CD4-positive, alpha-beta T cell treated with Interferon gamma for 1 hour (primary cell): ENCODE measurements at places on chromosomes 2 and 18.
A peak's percentile ranks its signal among the peaks of the same experiment; 100 is the strongest.

DNA sequence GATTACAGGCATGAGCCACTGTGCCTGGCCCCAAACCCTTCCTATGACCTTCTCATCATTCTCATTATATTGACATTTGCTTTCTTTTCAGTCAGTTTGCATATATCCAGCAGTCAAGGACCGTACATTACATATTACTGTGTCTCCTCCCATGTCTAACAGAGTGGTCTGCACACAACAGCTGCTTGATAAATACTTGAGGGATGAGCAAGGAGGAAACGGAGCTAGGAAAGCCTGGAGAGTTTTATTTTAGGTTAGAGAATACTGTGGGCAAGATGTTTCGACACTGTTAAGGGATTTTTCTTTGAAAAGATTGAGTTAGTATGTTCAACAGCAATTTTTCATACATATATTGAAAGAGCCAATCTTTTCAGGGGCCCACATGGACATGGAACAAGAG is 76.2 kb upstream of the CHRNA1 start:
- DNase-seq = no peak

DNA sequence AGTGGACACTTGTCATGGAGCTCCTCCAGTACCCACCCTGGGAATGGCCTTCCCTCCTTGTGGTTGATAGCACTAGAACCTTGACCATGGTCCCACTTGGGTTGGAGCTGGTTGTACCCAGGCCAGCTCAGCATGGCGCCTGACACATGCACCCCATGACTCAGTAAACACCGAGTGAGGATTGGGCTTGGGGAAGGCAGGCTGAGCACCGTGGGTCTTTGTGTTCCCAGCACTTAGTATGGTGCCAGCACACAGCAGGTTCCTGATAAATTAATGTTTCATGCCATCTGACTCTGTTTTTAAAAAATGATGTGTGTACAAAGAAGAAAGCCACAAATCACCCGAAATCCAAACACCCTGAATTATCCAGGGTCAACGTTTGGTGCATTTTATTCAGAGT is 69.8 kb downstream of the CIB4 start:
- DNase-seq = no peak

DNA sequence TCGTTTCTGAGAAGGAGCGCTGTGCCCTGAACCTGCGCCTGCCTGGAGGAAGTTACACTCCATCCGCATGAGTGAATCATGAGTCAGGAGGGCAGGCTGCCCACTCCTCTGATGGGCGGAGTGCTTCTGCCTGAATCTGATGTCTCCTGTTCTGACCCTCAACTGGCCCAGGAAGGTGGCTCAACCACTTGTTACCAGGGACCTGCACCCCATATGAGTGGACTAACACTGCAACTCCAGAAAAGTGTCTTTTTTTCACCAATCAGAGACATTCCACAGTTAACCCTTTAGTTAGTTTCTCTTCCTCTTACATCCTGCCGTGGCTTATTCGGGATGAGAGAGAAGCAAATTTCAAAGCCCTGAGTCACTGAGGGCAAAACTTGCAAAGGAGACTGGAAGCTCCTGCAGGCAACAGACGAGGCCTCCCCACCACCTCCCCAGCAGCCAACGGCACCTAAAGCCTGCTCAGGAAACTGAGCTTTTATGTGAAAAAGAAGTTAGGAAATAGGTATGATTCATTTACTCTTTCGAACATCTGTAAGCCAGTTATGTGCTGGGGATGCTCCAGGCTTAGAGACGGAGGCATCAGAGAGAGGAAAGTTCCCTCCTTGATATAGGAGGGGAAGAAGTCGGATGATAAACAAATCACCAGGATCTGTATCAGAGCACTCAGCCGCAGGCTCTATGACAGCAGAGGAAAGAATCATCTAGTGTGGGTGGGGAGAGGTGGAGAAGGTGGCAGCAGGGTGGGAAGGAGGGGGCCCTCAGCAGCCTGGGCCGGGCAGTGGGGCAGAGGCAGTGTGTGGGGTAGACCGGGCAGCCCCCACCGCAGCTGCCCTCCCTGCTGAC is 30.9 kb downstream of the MBP start:
- peak; percentile 82 for DNase-seq

GRCh38 chr2:152466980-152467676 is 132.2 kb downstream of the FMNL2 start:
- peak; percentile 3 for DNase-seq

GRCh38 chr2:74881626-74882298 is 47.8 kb downstream of the HK2 start:
- DNase-seq = no peak
